Fibroblast of skin of abdomen (primary cell): ENCODE measurements at places on chromosomes 16 and 17.

- no peak for DNase-seq
These were observed 1.5 kb upstream of the FBXL16 start for GRCh38 chr16:707062-707538.

DNA sequence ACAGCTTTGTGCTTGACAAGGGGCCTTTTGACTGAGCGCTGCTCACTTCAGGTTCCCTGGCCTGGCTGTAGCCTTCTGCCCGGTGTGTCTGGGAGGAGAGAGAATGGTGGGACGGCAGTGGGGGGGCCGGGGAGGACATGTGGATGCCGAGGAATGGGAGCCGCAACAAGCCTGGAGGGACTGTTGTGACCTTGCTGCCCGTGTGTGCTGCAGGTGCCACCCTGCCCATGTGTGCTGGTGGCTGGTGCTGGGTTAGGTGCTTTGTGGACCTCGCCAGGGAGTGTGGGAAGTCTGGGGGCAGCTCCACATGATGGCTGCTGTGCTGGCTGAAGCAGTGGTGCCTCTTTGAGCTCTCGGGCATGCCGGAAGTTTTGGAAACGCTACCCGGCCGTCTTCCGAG is 132.1 kb downstream of the LAT start:
- DNase-seq = no peak

DNA sequence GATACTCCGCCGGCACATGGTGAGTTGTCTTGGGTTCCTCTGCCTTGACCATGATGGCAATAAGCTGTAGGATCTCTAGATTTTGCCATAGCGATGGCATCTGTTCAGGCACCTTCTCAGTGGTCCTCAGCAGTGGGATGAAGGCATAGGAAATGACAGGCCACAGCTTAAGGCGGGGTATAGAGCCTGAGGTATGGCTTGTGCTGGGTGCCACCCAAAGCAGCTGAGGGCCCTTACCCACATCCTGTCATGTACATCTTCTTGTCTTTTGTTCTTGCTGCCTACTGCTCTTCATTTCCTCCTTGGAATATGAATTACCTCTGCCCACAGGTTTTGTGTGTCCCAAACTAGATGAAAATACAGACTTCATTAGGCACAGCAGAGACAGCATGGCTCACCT is 29.5 kb downstream of the KAT7 start:
- DNase-seq = no peak

- DNase-seq = no peak
These were observed 9.0 kb upstream of the AMZ2 start for GRCh38 chr17:68238871-68239253.

DNA sequence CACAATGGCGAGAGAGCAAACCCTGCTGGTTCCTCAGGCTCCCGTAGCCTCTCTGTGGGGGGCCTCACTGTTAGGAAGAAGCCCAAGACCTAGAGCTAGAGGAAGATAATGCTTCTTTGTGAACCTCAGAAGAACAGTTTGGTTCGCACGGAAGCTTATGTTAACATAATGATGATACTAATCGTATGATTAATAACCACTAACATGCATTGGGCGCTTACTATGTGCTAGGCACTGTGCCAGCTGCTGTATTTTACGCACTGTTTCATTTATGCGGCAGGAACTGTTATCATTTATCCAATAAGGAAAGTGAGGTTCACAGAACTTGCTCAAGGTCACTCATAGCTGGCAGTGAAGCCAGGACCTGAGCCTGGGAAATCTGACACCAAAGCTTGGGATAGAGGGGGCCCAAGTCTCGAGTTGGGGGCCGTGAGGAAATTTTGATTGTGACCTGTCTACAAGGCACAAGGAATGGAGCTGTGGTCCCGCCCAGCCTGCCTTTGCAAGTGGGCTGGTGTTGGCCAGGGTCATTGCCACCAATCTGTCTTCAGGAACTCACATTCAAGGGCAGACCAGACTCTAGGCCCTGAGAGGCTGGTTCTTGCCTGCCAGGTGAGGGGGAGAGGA is 6.8 kb downstream of the PRCD start:
- peak; percentile 93 for DNase-seq

GRCh38 chr17:22569459-22570143 is 877.3 kb downstream of the KCNJ18 start:
- DNase-seq = no peak

DNA sequence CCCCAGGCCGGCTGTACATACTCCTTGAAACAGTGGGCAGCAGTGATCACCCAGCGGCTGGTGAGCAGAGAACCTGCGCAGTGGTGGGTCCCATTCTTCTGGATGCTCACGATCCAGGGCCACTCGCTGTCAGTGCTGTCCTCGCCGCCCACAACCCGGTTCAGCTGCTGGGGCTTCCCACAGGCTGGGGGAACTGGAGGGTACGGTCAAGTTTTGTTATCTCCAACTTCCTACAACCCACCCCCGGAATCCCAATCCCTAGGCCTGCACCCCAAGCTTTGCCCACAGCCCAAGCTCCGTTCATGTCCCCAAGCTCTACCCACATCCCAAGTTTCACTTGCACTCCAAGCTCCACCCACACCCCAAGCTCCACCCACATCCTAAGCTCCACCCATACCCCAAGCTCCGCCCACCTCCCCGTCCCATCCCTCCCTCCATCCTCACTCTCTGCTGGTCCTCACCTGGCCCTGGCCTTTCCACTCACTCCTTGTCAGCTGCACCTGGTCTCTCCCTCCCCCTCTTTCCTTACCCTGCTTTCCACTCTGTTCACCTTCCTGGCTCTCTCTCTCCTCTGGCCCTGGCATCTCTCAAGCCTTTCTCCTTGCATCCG is 1.8 kb downstream of the PRSS22 start:
- no peak for DNase-seq

GRCh38 chr16:3089717-3090592 is 9.1 kb downstream of the ZSCAN10 start:
- DNase-seq = no peak

GRCh38 chr16:35602116-35602515 is 2142.7 kb downstream of the TP53TG3F start:
- no peak for DNase-seq

DNA sequence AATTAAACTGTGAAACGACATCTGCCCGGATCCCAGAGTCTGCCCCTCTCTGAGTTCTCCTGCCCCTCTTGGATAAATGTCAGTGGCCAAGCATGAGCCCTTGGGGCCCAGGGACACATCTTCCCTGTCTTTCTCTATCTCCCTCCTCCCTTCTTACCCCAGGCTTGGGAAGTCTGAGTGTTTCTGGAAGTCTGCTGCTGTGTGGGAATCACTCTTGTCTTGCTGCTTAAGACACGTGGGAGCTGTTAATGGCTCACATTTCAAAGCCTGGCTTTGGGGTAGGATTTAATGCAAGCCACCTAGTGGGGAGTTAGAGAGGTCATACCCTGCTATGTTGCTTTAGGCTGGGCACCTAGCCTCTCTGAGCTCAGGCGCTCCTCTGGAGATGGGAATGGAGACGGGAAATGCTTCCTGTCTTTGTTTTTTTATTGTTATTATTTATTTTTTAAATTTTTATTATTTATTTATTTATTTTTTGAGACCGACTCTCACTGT is 218.5 kb upstream of the CIBAR2 start:
- DNase-seq = peak; percentile 86

DNA sequence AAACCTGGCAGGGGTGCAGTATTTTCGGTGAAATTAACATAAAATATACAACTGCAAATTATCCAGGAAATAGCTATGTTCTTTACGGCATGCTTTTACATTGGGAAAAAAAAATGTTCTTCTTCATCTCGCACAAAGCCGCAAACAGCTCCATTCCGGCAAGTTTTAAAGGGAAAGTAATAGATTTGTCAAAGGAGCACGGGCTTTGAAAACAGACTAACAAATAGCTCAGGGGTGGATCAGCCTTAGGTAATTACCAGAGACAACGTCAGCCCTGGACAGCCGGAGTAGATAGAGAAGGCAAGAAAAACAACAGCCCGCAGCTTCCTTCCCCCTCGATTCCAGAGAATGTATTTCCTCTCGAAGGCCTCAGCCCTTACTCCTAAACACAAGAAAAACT is 222.5 kb downstream of the C16orf78 start:
- peak; percentile 36 for DNase-seq

DNA sequence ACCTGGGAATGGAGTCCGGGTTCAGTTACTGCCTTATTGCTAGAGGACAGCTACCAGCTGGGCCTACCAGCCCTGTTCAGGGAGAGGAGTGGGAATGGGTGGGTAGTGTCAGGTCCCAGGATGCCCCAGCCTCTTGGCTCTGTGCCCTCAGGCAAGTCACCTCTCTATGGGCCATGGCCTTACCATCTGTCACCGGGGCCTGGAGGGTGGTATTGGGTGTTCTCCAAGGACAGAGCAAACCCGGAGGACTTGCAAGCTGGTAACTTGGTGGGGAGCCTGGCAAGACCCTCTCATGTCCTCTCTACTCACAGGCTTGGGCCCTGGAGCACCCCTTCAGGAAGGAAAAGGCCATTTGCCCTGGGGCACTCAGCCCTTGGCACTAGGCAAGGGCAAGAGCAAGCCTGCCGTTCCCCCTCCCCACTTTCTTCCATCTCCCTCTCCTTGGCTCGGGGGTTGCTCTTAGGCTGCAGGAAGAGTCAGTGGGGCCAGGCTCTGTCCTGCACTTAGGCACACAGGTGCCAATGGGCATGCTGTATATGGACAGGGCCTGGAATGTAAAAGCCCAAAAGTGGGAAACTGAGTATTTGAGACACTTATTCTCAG is 170.0 kb upstream of the ZNF267 start:
- DNase-seq = no peak

DNA sequence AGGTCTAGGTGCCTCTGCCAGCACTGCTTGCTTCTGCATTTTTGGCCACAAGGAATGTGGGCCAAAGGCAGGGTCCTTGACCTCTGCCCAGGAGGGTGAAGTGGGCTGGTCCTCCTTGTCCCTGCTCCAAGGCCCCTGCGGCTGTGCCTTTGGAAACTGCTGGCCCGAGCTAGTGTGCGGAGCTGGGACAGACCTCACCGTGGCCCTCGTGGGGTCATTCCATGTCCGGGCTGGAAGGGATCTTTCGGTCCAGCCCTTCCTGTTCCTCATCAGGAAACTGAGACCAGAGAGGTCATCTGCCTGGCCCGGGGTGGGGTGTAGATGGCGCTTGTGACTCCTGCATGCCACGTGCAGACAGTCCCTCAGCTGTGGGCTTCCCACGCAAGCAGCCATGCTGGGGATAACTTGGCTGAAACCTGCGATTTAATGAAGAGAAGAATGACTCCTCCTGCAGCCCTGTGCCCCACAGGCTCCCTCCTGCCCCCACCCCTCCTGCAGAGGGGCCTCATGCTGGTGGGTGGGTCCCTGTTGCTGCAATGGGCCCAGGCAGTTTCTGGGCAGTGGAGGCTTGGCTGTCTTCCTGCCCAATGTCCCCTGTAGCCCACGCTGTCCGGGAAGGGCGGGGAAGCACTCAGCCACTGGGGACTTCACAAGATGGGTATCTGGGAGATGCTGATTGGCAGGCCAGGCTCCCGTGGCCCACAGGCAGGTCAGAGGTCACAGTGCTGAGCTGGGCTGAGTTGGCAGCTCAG is 245.2 kb downstream of the SEC14L1 start:
- DNase-seq = no peak

- DNase-seq = no peak
These were observed 92.8 kb downstream of the CHD9 start for GRCh38 chr16:53147500-53148065.

- no peak for DNase-seq
These were observed 78.5 kb upstream of the ELAC2 start for GRCh38 chr17:13096291-13096690.

- DNase-seq = no peak
These were observed 4.4 kb downstream of the GABARAPL2 start for GRCh38 chr16:75570396-75571065.

GRCh38 chr16:47241061-47241460 is 97.3 kb upstream of the NETO2 start:
- no peak for DNase-seq

DNA sequence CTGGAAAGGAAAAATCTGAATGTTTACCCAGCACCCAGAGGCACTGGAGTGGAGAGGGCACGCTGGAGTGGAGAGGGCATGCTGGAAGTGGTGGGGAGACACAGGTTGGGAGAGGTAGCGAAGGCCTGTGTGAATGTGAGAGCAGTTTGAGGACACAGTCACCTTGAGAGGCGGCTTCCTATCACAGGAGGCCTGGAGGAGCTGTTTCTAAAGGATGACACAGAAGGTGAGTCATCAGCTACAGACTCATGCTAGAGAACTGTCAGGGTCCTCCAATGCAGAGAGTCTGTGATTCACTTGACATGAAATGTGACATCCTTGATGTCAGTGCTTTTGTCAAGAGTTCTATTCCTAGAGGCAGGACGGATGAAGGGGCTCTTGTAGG is 13.8 kb downstream of the CTRL start:
- peak; percentile 80 for DNase-seq

GRCh38 chr16:77234611-77235010 is 35.4 kb downstream of the SYCE1L start:
- no peak for DNase-seq

- DNase-seq = no peak
These were observed 70.4 kb downstream of the IL21R start for GRCh38 chr16:27472091-27473020.

- peak; percentile 82 for DNase-seq
These were observed 391.3 kb upstream of the CDH5 start for GRCh38 chr16:65975049-65975708.

GRCh38 chr16:89506791-89507191 is 1.4 kb upstream of the SPG7 start:
- no peak for DNase-seq

GRCh38 chr17:385178-385835 is 32.7 kb upstream of the RPH3AL start:
- no peak for DNase-seq

GRCh38 chr16:84423416-84423837 is 55.1 kb downstream of the ATP2C2 start:
- no peak for DNase-seq

GRCh38 chr16:28292731-28293600 is 641 bp downstream of the SBK1 start:
- no peak for DNase-seq

DNA sequence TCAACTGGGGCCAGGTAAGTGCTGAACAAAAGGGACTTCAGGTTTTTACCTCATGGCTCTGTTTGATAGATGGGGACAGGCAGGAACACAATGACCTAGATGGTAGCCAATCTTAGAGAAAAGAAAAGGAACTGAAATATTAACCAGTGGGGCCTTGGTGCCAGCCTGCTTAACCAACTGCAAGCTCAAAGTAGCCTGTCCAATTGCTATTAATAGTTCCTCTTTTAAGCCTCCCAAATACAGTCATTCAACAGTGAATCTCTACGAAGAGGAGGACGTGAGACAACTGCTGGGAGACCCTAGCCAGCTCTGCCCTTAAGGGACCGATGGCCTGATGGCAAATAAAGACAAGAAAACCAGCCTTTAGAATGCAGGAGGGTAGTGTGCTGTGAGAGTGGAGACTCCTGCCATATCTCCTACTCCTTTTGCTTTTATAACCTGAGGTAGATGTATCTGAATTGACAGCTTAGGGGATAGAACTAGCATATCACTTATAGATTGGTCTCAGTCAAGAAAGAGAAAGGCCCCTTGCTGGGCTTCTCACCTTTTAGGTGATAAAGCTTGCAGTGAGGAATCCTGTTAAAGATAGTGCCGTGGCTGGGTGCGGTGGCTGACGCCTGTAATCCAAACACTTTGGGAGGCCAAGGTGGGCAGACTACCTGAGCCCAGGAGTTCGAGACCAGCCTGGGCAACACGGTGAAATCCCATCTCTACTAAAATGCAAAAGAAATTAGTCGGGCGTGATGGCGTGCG is 28.3 kb downstream of the ARSG start:
- no peak for DNase-seq

GRCh38 chr17:3995067-3995466 is 30.8 kb upstream of the ATP2A3 start:
- no peak for DNase-seq

GRCh38 chr17:3750926-3751325 is 27.2 kb downstream of the HASPIN start:
- no peak for DNase-seq

- DNase-seq = peak; percentile 92
These were observed 132.4 kb upstream of the CHMP6 start for GRCh38 chr17:80859002-80859941.
